Stimulated activated CD8-positive, alpha-beta memory T cell treated with anti-CD3 and anti-CD28 coated beads, Interleukin-2, amount 100 ng/mL, for 48 hours (primary cell): ENCODE measurements at places on chromosomes 11 and 22.

GRCh38 chr11:130055617-130056016 is 14.1 kb upstream of the APLP2 start:
- DNase-seq: no peak

DNA sequence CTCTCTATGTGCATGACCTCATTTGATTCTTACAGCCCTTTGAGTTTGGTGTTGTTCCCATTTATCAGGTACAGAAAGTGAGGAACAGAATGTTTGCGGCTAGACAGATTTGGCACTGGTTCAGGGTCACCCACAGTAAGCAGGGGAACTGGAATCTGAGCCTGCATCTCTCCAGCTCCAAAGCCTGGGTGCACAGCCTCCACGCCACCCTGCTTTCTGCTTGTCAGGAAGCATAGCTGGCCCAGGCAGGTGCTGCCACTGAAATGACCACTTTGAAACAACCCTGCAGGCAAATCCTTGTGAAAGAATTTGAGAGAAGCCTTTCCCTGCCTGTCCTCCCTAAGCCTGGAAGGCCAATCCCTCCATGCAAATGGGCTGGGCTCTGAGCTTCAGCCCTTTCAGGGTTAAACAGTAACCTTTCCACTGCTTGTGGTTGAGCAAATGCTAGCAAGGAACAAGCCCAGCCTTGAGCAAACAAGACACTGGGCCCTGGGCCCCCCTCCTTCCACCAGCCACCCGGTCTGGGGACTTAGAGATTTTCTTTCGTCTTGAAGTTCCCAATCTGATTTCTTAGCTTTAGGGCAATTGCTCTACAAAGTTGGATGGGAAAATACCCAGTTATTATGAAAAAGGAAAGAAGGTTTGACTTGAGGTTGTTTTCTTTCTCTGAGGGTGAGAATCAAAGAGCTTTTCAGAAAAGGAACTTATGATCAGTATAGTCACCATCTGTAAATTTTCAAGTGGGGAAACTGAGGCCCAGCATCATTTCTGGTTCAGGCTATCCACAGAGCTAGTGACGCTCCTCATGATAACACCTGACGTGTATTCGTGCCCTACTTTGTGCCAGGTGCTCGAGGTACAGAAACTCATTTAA is 19.4 kb downstream of the EHF start:
- no peak for DNase-seq

- DNase-seq: no peak
These were observed 737 bp upstream of the MFRP start for GRCh38 chr11:119347242-119347641.

GRCh38 chr11:60739114-60739513 is 14.6 kb downstream of the MS4A18 start:
- no peak for DNase-seq

DNA sequence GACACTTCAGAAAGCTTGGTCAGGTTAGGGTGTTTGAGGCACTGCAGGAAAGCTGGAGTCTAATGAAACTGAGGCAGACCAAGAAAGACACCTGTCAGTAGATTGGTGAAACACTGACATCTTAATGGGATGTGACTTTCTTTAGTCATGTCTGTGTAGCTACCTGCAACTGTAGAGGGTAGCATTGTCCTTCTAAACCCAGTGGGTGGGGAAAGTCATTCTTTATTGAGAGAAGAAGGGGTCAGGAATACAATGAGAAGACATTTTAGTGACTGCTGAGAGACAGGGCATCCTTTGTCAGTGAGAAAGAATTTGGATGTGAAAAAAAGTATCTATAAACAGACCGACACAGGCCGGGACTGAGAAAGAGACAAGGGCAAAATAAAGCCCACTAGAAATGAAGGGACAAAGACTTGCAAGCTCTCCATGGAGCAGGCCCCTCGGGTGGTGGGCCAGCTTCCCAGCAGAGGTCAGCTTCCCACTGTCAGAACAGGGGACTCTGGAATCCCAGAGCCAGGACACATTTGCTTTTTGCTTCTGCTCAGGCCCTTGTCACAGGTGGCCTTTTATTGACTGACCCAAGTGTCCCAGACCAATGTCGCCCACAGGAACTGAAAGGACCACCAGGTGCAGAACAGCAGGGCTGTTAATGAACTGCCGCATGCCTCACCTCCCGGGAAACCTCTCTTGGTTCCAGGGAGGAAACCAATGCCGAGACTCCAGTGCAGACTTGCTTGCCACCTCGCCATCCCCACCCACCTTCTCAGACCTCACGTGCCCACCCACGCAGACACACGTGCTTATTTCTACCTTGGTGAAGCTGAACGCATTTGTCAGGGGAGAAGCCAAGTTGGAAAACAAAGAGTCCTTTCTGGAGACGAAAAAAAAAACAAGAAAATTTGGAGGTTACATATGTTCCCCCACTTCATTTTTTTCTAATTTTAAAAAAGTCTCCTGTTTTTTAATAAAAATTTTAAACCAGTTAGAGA is 212.8 kb downstream of the TENM4 start:
- DNase-seq: no peak

GRCh38 chr11:12192794-12193514 is 82.6 kb downstream of the MICAL2 start:
- no peak for DNase-seq

- DNase-seq: no peak
These were observed 169.3 kb upstream of the TENM4 start for GRCh38 chr11:79610139-79610538.

GRCh38 chr11:72520815-72521214 is 86.5 kb upstream of the CLPB start:
- DNase-seq: no peak

DNA sequence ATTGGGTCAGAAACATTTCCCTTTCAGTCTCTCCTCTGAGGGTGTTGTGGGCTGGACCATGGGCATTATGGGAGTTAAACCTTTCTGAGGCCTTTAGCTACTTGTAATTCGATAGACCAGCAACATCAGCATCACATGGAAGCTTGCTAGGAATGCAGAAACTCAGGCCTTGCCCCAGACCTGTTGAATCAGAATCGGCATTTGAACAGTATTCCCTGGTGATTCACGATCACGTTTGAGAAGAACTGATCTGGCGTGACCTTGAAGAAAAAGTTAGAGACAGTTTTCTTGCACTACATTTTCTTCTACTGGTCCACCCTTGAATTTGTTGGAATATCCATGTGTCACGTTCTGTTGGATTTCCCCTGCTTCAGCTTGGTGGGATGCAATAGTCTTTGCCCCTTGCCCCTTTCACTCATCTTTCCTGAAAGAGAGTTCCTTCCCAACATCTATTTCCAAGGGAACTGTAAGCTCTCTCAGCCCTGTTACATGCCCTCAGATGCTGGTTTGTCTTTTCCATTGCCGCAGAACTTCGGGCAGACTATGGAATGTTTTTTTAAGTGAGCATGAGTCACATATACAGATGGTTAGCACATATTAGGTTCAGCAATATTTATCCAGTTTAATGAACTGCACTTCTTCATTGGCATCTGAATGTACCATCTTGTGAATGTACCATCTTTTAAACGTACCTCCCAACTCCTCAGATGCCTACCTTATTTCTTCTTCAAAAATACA is 23.9 kb downstream of the EHF start:
- DNase-seq: no peak

GRCh38 chr11:44955015-44955738 is 4.5 kb upstream of the TP53I11 start:
- DNase-seq: no peak

DNA sequence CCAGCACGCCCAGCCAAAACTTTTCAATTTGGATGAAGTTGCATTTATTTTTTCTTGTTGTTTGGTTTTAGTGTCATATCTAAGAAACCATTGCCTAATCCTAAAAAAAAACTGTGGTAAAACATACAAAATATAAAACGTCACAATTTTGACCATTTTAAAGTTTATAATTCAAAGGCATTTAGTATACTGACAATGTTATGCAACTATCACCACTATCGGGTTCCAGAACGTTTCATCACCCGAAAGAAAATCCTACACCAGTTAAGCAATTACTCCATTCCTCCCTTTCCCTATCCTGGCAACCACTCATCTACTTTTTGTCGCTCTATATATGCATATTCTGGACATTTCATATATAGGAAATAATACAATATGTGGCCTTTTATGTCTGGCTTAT is 30.5 kb upstream of the PHOX2A start:
- DNase-seq: no peak
